ENCODE measurements at places on chromosomes 5 and 9.

- DNase-seq: no peak
These were observed 410.4 kb upstream of the PTPRD start for GRCh38 chr9:11023201-11023600.

GRCh38 chr5:61293071-61293470 lies 39.0 kb upstream of the ZSWIM6 start:
- DNase-seq: no peak

- DNase-seq: no peak
These were observed 1.3 kb downstream of the BARHL1 start for GRCh38 chr9:132583584-132584304.

DNA sequence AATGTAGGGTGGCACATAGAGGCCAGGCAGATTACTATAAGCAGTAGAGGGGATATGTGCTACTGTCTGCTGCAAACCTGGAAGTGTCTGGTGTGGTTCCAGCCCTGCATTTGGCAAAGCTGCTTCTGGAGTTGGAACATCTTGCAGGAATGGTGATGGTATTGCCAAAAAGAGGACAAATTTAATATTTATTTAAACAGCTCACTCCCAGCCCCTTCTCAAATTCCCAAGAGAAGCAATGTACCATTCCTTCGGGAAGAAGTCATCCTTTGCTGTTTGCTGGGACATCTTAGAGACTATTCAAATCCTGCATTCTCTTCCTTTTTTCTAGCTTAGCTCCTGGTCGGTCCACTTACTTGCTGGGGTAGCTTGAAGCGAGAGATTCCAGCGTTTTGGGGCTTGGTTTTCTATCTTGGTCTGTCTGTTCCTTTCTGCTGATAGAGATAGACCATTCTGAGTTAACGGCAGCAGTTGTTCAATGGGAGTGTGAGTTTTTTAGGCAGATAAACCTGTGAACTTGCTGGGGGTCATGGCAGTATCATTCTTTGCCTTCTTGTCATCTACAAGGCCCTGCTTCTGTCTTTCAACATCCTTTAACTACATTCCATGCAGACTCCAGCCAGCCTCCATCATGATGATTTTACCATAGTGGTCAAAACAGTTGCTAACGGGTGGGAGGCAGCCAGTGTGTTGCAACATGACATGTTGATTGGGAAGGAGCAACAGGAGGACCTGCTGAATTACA lies 69.9 kb downstream of the RCL1 start:
- no peak for DNase-seq

DNA sequence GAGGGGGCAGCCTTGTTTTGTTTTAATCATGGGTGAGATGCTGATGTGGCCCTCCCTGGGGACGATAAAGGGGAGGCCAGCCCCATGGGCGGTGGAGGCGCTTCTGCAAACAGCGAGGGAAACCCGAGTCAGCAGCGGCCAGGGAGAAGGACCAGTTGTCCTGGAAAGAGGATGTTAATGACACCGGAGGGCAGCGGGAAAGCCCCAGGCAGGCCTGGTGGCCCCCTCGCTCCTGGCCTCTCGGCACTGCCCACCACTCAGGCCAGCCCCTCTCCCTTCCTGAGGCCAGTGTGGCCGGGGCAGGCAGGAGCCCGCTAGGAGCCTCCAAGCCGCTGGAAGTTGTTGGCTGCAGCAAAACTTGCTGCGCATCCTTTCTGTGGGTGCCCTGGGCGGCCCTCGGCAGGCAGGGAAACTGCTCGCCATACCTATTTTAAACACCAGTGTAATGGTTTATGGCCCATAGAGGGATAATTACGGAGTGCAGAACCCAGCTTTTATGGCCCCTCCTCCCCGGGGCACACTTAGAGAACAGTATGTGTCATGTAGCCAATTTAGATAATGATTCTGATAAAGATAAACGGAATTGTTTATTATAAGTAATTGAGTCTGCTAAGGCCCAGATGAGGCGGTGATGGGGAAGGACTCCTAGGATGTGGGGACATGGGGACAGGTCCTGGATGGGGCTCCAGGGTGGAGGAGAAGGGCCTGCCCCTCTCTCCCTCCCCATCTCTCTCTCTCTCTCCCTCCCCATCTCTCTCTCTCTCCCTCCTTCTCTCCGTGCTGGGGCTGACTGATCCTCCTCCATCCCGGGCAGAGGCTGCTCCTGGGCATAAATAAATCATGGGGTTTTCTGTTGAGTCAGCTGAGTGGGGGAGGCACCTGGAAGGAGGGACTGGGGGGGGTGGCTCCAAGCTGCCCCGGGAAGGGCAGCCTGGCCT lies 36.9 kb downstream of the LMX1B start:
- DNase-seq: no peak

Data from fibroblast of skin of left quadriceps (primary cell).